ENCODE measurements at places on chromosomes 4 and X.

GRCh38 chrX:2756548-2756947 is 4.7 kb downstream of the XG start:
- no peak for DNase-seq

GRCh38 chr4:25861280-25861950 is 1.4 kb downstream of the SEL1L3 start:
- no peak for DNase-seq

DNA sequence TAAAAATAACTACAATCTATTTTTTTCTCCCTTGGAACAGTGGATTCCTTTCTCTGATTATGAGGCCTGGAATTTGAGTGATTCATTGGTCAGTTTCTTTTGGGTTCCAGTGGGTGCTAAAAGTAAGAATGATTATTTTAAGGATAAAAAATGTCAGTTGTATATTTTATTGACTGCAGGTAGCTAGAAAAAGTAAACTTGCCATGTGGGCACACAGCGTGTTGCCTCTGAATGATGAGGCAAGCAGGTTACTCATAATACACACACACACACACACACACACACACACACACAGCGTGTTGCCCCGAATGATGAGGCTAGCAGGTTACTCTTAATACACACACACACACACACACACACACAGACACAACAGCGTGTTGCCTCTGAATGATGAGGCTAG is 13.8 kb downstream of the GALNT7 start:
- no peak for DNase-seq

DNA sequence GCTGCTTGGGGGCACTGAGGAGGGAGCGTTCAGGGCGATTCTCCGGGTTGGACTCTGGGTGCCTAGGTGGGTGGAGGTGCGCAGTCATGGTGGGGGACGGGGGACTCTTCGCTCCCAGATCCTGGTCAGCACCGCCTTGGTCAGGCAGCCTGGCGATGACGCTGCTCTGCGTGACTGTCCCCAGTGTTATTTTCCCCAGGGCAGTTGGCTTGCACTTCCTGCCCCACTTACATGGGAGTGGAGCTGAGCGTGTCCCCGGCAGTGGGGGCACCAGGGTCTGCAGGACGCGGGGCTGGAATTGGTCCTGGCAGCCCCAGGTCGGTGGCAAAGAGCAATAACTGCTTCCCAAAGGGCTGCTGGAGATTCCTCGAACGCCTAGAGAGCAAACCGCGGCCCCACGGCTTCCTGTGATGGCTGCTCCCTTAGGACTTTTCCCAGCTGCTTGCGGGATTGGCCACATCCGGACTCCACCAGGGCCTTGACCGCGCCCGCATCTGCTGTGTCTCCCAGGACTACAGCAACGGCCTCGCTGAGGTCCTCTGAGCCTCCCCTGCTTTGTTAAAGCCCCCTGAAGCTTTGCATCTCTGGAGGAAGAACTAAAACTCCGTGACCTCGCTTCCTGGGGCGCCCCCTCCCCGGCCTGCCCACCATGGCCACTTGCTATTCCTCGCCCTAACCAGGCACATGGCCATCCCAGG is 35.3 kb upstream of the GPR78 start:
- DNase-seq, result no peak

GRCh38 chr4:147085781-147086180 is 140.1 kb upstream of the TTC29 start:
- DNase-seq, result no peak
